Midbrain (tissue), 1 donor: ENCODE measurements at places on chromosomes 12 and 14.
A peak's percentile ranks its signal among the peaks of the same experiment; 100 is the strongest.

- DNase-seq: no peak
Measured at GRCh38 chr14:77844802-77845201, 44.9 kb downstream of the ADCK1 start.

DNA sequence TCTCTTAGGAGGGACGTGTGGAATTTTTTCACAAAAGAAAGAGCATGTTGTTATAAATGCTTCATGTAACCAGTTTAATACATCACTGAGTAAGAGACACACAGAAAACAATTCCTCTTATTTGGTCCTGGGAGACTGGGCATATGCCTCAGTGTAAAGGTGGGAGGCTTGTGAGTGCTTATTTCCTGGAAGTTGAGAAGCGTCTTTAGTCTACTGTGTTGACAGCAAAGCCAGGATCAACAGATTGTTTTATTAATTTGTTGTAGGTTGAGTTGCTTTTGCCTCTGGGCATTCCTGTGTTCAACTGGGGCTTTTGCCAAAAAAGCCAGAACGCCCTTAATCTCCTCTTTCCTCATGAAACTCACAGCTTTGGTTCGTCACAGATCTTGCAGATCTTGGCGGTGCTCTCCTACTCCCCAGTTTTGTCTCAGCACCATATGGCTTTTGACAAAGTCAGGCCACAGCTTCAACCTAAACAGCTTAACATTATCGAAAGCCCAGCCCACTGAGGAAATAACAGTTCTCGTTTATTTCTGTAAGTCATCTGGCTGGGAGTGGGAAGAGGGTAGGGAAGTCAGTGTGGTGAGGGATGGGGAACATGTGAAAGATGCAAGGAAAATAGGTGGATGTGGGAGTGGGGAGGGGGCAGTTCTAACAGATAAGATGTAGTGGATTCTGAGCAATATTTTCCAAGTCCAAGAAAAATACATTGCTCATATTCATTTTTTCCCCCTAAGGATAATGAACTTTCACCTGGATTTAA lies 227.2 kb downstream of the DACT1 start:
- no peak for DNase-seq

GRCh38 chr12:55693323-55694187 lies 14.1 kb downstream of the ITGA7 start:
- DNase-seq: no peak

DNA sequence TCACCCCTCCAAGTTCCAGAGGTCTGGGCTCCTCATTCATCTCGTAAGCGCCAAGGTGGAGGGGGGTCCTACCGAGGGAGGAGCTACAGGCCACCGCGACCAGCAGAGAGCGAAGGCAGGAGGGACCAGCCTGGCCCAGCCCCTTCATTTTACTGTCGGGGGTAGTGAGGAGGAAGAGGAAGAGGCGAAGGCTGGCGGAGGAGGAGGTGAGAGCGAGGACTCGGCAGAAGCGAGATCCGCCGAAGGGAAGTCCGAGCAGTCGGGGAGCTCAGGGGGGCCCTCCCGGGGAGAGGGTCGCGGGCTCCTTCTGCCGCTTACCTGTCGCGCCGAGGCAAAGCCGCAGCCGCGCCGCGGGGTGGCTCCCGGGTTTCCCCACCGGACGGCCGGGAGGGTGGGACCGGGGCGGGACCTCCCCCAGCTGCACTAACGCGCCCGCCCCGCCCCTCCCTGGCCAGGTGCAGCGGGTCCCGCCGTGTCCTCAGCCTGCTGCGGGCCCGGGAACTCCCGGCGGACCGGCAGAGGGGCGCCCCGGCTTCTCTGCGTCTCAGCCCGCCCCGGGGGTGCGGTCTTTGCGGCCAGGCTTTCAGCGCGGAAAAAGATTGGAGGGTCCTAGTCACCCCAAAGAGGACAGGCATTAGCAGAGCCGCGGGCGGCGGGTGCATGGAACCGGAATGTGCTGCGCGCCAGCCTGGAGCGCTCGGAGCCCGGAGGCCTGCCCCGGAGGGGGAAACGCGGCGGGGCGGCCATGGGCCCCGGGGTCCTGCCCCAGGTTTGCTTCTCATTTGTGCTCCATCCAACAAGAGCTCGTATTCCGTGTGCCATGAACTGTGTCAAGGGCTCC lies at the start of gene GALNT6:
GALNT6 (minus strand) TSS at position 124 of the 841 bp plus-strand sequence. CDS start 11,625 bp downstream, outside the sequence.
- DNase-seq: peak; percentile 63

- no peak for DNase-seq
Measured at GRCh38 chr12:65343801-65344200, 65.3 kb downstream of the MSRB3 start.

DNA sequence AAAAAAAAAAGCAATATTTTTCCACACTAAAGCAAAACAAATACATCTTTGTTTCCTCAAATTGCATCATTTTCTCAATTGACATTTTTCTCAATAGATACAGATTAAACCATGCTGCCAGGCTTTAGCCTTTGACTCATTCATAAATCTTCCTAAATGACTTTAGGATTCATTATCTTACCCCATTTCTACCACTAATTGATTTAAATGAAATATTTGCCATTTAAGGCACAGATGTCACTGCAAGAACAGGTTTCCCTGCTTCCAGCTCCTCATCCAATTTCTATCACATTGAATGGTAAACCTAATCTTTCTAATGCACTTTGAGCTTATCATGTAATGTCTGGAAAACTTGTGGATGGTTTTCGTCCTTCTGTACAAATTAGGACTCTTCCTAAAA lies 298.7 kb downstream of the RPL10L start:
- no peak for DNase-seq

DNA sequence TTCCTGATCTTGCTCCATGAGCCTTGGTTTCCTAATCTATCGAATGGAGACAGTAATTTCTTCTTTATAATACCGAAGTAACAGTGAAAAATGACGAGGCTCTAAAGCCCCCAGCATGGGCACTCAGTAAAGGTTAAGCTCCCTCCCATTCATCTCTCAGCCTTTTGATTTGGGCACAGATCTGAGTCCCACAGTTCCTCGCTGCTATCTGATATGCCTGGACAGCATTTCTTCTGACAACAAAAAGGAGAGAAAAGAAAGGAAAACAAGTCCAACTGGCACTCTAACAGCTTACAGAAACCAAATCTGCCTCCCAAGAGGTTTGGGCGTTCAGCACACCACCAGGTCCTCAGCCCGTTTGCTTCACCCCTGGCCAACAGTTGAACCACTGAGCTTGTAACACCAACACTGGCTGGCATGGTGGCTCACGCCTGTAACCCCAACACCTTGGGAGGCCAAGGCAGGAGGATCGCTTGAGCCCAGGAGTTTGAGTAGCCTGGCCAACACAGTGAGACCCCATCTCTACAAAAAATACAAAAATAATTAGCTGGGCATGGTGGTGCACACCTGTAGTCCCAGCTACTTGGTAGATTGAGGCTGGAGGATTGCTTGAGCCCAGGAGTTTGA lies 19.5 kb downstream of the CCDC88C start:
- no peak for DNase-seq

GRCh38 chr12:112759786-112760185 lies 31.8 kb upstream of the RPH3A start:
- no peak for DNase-seq

GRCh38 chr12:61939977-61940376 lies 320.2 kb upstream of the USP15 start:
- DNase-seq: no peak

DNA sequence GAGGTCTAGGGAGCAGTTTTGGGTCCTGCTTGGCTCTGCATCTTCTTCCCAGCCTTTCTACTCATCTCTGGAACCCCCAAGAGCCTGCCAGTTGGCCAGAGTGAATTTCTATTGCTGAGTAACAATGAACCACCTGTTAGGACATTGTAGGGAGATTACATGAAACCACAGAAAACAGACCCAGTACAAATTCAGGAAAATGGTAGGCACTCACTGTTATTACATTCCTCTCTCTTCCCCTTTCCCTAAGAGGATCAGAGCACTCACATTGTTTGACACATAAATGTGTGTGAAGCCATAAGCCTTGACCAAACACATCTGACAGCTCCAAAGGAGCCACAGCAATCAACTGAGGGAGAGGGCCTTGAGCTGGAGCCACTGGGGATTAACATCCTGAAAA lies 216.1 kb downstream of the TMEM132D start:
- no peak for DNase-seq

GRCh38 chr14:21026988-21027315 lies 2.1 kb upstream of the NDRG2 start:
- peak; percentile 27 for DNase-seq
